ENCODE measurements at places on chromosomes 4 and X.

DNA sequence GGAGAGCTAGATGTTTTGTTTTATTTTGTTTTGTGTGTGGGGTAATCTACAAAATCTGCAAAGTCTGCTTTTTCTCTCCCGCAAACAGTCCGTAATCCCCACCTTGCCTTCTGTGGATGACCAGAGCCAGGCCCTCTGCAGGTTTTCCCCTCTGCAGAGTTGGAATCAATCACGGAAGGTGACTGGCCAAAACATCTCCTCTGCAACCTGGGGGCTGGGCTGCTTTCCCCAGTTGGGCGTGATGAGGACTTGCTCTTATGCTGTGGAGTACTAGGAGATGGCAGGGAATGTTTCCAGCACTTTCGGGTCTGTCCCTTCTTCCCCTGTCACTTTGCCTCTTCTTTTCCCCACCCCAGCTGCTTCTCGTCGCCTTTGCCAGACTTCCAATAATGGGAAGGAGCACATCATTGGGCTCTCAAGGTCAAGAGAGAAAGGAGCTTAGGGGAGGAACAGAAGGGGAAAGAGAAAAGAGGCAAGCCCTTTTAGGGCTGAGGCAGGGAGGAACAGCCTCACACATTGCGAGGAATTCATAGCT lies 1.1 kb downstream of the TMEM35A start:
- no peak for DNase-seq

GRCh38 chrX:107710617-107711391 lies 64.8 kb downstream of the TSC22D3 start:
- DNase-seq = peak; percentile 91

DNA sequence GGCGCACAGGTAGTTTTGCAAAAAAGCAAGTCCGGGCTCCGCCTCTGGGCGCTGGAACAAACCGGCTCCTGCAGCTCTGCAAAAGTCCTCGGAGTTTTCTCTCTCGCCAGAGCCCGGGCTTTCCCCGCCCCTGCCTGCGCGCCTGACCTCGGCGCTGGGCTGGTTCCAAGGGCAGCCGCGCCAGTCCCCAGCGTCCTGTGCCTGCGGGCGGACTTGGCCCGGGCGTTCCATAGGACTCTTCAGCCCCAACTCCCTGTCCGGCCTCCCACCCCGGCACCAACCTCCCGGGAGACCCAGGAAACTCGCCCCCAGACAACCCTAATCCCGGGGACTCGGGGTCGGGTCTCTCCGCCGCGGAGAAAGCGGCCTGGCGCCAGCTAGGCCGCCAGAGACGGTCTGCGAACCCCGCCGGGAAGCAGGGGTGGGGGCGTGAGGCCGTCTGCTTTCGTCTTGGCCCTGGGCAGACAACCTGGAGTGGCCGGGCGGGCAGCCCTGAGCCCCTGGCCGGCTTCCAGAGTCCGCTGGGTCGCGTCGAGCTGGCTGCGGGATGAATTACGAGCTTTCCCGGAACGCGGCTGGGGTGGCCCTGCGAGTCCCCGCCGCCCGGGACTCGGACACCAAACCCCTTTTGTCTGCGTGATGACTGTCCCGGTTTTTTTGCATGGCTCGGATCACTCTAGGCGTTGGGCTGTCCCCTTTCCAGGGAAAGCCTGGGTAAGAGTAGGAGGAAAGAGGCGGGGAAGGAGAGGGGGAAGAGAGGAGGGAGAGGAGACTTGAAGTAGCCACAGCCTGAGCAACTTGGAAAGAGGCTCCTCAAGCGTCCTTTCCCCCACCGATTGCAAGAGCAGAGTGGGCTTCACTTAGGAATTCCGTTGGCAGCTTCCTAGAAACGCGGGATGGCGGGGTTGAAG lies 916 bp downstream of the MXRA5 start:
- DNase-seq = no peak

DNA sequence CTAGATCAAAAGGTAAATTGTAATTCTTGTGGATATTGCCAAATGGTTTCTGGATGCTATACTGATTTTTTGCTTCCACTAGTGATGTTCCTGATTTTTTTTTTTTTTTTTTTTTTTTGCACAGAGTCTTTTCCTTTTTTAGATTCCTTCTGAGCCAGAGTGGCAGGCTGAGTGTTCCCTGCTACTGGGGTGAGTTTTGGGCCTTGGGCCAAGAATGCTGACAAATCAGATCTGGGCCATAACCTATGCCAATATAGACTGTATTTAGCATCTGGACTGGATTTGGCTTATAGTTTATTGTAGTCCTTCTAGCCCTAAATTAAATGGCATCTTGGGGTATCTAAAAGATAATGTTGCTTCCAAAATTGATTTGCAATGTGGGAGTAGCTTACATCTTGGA lies 52.8 kb downstream of the REPS2 start:
- DNase-seq = no peak

DNA sequence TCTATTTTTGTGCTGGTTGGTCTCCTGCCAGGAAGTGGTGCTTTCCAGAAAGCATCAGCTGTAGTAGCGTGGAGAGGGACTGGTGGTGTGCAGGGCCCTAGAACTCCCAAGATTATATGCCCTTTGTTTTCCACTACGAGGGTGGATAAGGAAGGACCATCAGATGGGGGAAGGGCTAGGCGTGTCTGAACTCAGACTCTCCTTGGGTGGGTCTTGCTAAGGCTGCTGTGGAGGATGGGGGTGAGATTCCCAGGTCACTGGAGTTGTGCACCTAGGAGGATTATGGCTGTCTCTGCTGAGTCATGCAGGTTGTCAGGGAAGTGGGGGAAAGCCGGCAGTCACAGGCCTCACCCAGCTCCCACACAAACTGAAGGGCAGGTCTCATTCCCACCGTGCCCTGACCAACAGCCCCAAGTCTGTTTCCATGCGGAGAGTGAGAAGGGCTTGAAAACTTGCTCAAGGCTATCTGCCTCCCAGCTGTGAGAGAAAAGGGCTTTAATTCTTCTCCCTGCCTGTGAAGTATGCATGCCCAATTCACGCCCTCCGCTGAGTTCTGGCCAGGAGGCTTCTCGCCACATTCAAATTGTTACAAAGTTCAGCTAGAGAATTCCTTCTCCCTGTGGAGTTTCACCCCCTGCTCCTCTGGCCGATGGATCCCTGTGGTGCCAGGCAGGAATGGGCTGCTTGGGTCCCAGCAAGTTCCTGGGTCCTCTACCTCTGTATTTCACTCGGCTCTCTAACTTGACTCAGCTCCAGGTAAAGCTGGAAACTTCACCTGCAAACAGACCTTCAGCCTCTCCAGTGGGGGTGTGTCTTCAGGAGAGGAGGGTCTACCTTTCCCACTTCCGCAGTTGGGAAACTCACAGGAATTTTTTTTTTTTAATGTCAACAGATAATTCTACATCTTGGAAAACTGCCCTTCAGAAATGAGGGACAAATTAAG lies 7.7 kb upstream of the CSTF2 start:
- no peak for DNase-seq

DNA sequence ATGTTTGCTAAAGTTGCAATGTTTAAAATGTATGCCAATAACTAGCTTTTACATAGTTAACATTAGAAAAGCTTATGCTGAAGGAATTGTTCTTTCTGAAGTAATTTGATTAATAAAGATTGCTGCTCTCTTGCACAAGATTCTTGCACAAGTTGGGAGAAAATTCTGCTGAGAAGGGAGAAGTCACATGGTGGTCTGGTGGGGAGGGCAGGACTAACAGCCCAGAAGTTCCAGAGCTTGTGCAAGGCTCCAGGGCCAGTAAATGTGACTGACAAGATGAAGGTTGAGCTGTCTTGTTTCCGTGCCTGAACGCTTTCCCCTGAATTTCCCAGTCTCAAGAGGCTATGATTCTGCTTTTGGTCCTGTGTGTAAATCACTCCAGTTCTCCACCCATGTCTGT lies 112.9 kb upstream of the VCX start:
- no peak for DNase-seq

DNA sequence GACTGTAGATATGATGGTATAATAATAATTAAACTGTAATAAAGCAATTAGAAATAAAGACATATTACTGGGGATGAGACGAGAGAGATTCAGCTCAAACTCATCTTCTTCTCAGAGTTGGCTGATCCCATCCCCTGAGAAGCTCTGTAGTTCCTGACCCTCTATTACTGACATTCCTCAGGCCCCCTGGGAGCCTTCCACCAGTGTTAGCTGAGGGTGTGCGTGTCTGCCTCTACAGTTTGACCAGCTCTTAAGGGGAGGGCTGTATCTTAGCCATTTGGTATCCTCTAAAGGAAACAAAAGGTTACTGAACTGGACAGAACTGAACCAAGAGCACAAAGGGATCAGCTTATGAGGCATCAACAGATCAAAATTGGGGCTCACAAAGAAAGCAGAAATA lies 11.2 kb downstream of the FHDC1 start:
- no peak for DNase-seq

DNA sequence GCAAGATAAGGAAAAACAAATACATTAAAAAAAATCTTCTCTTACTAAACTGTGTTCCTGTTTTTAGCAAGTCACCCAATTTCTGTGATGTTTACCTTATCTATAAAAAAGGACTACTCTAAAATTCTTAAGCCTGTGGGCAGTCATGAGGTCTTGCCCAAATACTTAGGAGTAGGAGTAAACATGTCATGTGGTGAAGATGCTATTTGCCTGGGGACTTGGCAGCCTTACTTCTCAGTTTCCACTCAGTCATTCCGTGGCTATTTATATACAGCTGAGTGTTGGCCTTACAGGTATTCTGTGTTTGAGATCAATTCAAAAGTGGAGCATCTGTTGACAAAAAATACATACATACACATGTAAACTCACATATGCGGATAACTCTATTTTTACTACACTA lies 89.9 kb upstream of the TLR2 start:
- DNase-seq = peak; percentile 16

- no peak for DNase-seq
These were observed 22.3 kb downstream of the CTBP1 start for GRCh38 chr4:1226598-1226997.

DNA sequence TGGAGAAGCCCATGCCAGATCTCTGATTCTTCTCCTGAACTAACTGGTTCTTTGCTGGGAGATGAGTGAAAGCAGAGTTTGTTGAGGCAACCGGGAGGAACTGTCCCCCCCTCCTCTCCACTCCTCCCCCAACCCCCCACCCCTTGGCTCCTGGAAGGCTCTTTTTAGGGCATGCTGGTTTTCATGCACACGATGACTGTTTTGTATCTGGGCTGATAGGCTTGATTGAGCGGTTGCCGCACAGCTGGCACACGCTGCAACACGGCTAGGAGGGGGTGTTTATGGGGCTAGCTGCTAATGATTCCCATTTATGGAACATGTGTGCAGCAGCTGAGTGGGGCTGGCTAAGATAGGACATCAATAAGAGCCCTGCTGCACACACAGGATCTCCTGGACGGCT lies 137.2 kb downstream of the SMIM20 start:
- no peak for DNase-seq

- peak; percentile 32 for DNase-seq
These were observed 65.8 kb downstream of the RASGEF1B start for GRCh38 chr4:81405900-81406401.

- DNase-seq = no peak
These were observed 33.1 kb upstream of the EDNRA start for GRCh38 chr4:147447786-147448185.

DNA sequence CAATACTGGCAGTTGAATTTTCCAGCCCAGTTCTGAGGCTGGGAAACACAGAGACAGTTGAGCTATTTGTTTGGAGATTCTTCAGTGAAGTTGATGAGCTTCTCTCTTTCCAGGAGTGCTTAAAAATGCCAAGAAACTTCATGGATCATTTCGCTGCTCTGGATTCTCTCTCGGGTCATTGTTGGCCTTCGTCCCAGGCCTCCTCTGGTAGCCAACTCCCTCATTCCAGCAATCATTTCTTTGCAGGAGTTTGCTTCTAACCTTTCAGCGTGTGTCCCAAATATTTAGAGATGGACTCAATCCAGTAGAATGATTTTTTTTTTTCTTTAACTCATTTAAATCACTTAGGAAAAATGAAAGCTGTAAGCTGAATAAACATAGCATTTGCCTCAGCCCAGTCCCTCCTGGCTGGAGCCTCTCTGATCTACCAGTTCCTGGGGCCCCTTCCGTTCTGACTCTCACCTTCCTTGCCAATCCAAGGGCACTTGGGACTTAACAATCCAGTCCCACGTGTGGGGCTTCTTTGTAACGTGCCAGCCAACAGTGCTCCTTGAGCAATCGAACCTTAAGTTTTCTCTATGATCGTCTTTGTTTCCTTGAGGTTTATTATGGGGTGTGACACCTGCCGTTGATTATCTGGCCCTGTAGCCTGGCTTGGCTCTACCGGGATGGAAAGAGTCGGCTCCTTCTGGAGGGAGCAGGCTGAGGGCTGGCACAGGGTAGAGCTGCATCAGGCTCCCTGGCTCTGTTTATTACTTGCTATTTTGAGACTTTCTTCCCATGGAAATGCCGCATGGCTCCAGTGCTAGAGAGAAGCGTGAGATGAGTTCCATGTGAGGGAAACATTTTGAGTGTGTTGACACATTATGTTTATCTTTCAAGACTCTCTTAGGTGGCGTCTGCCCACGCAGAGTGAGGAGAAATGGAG lies 80.4 kb upstream of the GPC4 start:
- no peak for DNase-seq

- no peak for DNase-seq
These were observed 128.9 kb upstream of the TRPC5 start for GRCh38 chrX:112211459-112211858.

DNA sequence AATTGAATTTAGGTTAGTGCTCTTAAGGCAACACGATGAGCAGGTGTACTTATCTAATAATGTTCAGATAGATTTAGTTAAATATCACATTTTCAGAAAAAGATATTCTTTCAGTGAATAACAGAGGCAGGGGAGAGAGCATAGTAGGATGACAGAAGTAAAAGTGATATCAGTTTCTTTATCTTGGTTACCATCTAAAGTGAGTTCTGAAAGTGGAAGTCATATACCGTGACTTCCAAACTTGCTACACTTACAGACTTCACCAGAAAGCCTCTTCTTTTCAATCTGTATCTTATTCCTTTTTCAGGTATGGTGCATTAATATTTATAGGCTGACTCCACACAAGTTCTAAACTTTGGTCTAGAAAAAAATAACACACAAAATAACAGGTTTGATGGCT lies 124.9 kb downstream of the POU4F2 start:
- DNase-seq = no peak

DNA sequence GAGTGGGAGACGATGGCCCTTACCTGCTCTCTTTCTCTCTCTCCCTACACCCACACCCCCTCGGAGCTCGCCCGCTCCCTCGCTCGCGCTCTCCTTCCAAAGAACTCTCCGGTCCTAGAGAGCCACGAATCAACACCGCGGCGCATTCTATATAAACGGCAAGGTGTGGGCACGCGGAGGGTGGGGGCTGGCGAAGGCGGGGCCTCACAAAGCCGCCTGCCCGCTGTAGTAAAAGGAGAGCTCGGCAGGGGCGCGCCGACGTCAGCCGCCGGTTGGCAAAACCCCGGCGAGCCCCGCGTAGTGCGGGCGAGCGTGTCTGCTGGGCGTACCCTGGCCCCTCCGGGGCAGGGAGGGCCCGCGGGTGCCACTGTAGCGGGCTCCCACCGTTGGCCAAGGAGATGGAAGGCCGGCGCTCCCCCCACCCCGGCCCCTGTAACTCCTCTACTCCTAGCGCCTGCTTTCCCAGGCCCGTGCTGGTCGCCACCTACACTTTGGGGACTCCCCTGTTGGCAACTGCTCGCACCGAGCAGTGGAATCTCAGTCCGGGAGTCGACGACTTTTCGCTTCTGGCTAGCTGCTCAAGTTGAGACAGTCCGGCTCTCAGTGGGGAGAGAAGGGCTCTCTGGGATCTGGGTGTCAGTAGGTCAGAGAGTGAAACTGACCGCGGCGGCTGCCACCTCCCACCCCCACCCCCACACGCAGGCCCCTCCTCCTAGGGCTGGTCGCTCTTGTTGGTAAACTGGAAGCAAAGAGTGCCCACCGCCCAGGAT lies 325.5 kb upstream of the F9 start:
- DNase-seq = peak; percentile 8

- DNase-seq = peak; percentile 14
These were observed 396.0 kb downstream of the PDGFC start for GRCh38 chr4:156575430-156576073.

GRCh38 chr4:58646126-58646525 lies 1535.9 kb upstream of the IGFBP7 start:
- no peak for DNase-seq

Data from HCEC 1CT (cell line).